ENCODE measurements at places on chromosomes 13 and 19.

GRCh38 chr19:11987405-11988281, 22.8 kb downstream of the ZNF763 start:
- peak; percentile 87 for DNase-seq

DNA sequence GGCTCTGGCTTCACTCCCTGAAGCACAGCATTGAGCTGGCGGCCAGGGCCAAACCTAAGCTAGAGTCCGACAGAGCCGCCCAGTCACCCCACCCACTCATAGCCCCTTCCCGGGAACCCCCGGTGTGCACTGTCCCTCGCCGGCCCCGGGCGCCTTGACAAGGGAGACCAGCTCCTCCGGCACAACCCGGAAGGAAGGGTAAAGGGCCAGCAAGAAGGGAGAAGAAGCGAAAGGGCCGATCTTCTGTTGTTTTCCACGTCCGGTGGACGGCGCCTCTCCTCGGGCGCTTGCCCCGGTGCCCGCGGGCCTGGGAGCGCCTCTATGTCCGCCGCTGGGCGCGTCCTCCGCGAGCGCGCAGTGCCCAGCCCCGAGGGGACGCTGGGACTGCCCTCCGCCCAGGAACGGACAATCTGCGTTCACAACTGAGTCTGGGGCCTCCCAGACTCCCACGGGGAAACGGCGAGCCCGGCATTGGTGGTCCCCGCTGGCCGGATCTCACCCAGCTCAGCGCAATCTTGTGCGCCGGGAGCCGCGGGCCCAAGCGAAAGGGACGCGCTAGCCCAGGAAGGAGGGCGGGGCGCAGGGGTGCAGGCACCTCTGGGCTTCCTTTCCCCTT, 172.5 kb upstream of the MIR17HG start:
- no peak for DNase-seq

- no peak for DNase-seq
These were observed 9.7 kb upstream of the ARHGAP45 start for GRCh38 chr19:1057176-1057855.

GRCh38 chr19:6476155-6476895, 5.3 kb downstream of the DENND1C start:
- peak; percentile 30 for DNase-seq

GRCh38 chr13:27795718-27796019, 3.4 kb downstream of the GSX1 start:
- DNase-seq: no peak

DNA sequence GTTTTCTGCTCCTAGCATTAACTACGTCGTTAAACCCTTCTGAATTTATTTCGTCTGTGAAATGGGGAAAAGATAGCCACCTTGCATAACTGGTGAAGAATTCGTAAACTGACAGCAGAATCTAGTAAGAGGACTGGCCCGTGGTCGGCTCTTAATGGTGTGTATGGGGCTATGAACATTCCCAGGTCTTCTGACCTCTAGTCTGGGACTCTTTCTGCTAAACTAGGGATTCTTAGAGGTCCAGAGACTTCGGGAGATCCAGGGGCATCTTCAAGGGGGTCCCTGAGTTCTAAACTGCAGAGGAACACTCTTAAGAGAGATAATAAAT, 231.1 kb upstream of the SERP2 start:
- no peak for DNase-seq

DNA sequence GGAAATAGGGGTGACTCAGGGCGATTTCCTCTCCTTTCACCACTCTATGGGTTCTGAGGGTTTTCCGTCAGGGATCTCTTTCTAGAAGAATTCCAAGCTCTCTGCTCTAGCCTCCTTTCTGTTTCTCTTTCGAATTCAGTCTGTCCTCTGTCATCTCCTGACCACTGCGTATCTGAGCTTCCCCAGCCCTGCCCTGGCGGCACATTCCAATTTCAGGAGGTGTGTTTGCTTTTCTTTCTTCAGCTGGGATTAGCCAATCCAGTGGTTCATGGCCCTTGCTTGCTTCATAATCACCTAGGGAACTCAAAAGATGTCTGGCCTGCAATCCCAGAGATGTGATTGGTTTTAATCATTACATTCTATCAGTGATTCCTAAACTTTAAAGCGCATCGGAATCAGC, 9.4 kb downstream of the IFNL2 start:
- no peak for DNase-seq

- no peak for DNase-seq
These were observed 401 bp upstream of the ZNF765 start for GRCh38 chr19:53394522-53394973.

- DNase-seq: no peak
These were observed 3.1 kb upstream of the ABHD17A start for GRCh38 chr19:1888385-1888784.

DNA sequence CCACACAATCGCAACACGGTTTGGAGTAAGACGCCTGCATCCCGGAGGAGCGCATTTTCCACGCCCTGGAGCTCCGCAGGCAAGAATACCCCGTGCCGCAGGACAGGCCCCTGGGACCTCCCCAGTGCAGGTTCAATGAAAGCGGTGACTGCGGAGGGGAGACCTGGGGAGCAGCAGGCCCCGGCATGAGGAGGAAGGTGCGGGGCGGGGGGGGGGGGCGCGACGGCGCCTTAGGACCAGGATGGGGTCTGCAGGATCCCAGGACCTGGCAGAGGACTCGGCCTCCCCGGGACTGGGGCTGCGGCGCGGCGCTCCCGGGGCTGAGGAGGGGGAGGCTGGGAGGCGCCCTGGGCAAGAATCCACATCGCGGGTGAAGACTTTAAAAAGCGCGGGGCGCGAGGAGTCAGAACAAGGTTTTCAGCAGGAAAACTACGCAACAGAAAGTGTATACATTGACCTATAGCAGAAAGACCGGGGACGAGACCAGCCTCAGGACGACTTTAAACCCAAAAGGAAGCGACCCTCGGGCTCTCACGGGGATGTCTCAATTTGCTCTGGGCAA, 432 bp downstream of the ZNF611 start:
- no peak for DNase-seq

DNA sequence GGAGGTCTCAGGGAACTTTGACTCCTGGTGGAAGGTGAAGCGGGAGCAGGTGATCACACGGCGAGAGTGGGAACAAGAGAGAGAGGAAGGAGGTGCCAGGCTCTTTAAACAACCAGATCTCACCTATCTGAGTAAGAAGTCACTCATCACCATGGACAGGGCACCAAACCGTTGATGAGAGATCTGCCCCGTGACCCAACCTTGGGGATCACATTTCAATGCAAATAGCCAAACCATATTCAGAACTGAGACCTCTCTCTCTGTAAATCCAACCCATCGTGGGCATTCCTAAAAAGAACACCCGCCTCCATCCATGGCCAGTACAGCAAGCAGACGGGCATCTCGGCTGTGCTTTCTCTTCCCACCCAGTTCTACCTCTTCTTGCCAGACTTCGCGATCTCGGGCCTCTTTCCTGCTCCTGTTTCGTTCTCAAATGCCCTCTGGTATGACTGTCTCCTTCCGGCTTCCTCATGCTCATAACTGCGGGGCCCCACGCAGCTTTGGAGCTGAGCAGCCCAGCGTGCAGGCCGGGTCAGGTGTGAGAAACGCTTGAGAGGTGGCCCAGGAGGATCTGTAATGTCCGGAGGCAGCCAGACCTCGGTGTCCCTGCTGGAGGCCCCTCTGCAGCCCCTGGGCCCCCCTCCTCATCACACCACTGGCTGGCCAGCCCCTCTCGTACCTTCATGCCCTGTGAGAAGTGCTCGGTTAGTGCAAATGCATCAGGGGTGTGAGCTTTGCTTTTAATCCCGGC, 97.0 kb upstream of the GPR183 start:
- DNase-seq: no peak

- DNase-seq: no peak
These were observed 782 bp downstream of the EPN1 start for GRCh38 chr19:55675661-55676354.

GRCh38 chr19:13150931-13151604, 857 bp downstream of the IER2 start:
- DNase-seq: no peak

GRCh38 chr19:50994129-50994528, 7.3 kb downstream of the KLK8 start:
- no peak for DNase-seq

- no peak for DNase-seq
These were observed 9.4 kb upstream of the LRRC63 start for GRCh38 chr13:46202188-46202795.

DNA sequence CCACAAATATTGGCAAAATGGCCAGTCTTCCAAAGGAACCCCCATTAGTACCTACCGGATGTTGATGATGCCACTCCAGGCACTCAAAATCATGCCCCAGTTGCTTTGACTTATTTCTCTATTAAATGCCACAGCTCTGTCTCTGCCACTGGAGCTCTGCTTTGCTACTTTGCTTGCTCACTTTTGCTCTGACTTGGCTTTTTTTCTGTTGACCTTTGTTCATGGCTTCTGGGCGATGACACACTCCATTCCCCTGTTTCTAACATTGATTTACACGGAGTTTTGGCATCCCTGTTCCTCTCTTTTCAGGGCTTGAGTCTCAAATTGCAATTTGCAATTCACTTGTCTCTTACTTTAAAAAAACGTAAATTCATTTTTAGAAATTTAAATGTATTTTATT, 217.1 kb upstream of the SPRY2 start:
- DNase-seq: no peak

DNA sequence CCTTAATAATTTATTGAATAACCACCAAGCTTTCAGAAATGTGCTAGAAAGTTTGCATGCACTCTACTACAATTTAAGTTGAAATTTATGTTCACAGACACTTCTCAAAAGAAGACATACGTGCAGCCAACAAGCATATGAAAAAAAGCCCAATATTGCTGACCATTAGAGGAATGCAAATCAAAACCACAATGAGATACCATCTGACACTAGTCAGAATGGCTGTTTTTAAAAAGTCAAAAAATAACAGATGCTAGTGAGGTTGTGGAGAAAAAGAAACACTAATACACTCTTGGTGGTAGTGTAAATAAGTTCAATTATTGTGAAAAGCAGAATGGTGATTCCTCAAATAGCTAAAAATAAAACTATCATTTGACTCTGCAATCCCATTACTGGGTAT, 308.8 kb upstream of the PCDH9 start:
- no peak for DNase-seq

GRCh38 chr13:111539791-111540446, 219.5 kb downstream of the TEX29 start:
- no peak for DNase-seq

DNA sequence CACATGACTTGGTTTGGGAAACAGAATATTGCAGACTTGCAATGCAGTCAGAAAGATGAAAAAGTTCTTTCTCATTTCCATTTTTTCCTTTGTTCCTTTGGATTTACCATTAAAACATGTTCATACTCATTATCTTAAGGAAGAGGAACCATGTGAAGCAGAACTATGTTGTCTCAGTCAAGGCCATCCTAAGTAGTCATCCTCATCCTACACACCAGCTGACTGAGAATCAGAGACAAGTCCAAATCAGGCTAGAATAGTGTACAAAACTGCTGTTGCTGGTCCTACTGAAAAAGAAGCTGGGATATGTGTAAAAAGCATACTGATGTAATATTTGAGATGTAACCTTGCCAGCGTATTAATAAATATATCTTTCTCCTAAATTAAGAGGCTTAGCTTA, 433.4 kb downstream of the SLITRK5 start:
- DNase-seq: no peak

- no peak for DNase-seq
These were observed 2.5 kb downstream of the TEX29 start for GRCh38 chr13:111322916-111323331.

- DNase-seq: no peak
These were observed 285.7 kb downstream of the TBC1D4 start for GRCh38 chr13:75196147-75196837.

DNA sequence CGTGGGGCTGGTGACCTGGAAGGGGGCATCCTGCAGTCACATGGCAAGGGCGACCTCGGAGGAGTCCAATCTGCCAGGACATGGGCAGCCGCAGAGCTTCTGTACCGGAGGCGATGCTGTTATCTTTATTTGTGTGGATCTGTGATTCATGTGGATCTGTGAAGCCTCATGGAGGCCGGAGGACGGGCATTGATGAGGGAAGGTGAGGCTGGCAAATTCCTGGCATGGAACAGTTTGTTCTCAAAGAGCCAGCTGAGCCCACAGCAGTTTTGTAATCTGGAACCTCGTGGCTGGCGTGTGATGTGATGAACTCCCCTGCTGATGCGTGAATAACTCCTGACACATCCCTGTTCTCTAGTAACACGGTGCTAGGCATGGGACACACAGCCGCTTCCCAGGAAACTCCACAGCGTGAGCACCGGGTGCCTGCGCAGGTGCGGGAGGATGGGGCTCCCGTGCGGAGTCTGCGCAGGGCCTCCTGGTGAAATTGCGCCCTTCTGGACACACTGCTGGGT, 40.4 kb downstream of the ATP11A start:
- DNase-seq: no peak

GRCh38 chr13:59542303-59542702, 621.4 kb downstream of the DIAPH3 start:
- no peak for DNase-seq

- DNase-seq: no peak
These were observed 2.7 kb downstream of the PIAS4 start for GRCh38 chr19:4009990-4010807.

DNA sequence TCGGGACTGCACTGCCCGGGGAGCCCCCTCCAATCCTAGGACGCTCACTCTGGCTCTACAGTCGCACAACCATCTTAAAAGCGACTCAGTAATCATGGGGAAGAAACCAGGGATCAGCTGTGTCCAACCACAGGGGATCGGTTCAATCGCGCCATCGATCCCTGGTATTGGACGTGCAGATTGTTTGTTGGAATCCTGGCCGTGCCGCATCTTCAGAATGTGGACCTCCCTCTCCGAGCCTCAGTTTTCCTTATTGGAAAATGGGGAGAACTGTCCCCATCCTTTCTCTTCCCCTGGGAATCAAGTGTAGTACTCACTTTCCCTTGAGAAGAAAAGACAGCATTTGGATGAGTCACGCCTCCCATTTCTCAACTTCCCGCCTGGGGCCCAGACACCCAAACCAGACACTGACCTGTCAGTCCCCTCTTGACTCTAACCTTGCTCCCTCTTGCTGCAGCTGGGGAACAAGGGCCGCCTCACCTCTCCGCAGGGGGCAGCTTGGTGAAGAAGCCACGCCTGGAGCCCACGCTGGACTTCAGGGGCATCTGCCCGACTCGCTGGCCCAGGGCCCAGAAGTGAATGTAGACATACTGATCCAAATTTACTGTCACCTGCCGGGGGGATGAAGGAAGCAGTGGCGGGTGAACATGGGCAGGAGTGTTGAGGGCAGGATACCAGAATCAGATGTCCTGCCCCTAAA, 17.6 kb downstream of the EMP3 start:
- no peak for DNase-seq

- no peak for DNase-seq
These were observed 35.5 kb downstream of the LYL1 start for GRCh38 chr19:13066933-13067807.

GRCh38 chr13:20465218-20465879, 60.3 kb downstream of the CRYL1 start:
- DNase-seq: no peak

All from activated T-helper 9 cell treated with anti-CD3 and anti-CD28 coated beads, Interleukin-2, amount 50 U/mL, for 16 hours (primary cell).